ENCODE measurements at places on chromosomes 5 and 9.
A peak's percentile ranks its signal among the peaks of the same experiment; 100 is the strongest.

- no peak for DNase-seq
These were observed 63.7 kb downstream of the GLIS3 start for GRCh38 chr9:4235871-4236804.

DNA sequence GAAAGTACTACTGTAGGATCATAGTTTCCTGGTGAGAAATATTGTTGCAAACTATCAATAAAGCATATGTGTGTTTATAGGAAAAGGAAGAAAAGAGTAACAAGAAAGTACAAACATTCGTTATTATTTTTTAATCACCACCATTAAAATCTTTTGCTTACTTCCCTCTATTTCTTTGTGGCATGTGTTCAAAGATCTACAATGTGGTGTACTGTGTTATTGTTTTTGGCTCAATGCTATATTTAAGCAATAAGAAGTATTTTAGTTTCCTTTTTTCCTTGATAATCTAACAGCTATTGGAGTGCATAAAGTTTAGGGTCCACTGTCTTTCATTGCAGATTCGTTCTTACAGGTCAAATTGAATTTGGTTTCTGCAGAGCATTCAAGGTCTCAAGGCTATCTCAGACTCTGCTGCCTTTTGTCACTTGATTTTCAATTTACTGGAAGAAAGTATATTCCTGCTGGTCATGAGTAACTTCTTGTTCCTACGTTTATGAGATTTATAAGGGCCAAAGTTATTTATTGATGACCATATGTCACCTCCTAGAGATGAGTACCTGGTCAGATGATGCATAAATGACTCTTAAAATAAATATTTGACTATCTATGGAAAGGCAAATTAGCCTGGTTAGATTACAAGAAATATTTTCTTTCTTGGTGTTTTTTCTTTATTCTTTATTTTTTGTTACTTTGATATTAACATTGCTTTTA, 323.0 kb downstream of the TMEM167A start:
- no peak for DNase-seq

DNA sequence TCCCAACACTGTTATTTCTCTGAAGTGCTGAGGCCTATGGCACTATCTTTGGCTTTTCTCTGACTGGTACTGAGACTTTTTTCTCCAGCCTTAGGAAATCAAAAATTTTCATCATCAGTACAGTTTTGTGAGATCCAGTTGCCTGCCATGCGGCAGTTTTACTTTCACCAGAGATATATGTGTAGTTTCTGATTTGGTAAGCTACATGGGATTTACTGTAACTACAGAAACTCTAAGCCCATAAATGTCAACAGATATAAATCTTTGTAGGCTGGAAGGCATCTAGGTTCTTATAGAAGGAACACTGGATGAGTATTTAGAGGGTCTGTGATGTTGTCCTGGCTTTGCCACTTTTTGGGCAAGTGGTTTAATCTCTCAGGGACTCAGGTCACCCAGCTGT, 69.0 kb downstream of the DOCK2 start:
- no peak for DNase-seq

DNA sequence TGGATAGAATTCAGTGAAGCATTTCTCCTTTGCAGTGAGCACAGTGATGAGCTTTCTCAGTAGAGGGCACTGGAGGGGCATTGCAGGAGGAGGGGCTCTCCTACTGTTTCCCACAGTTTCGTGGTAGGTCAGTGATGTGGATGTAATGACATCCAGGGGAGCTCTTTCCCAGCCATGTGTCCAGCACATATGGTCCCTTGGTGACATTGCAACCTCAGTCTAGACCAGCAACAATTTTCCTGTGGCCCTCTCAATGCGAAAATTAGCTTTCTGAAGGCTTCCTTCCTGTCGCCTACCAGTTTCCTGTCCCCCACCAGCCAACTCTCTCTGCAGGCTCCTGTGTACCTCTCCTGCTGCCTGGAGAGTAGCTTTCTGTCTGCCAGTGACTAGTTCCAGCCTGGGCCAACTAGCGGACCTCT, 6.9 kb upstream of the PDCL start:
- peak; percentile 59 for DNase-seq

DNA sequence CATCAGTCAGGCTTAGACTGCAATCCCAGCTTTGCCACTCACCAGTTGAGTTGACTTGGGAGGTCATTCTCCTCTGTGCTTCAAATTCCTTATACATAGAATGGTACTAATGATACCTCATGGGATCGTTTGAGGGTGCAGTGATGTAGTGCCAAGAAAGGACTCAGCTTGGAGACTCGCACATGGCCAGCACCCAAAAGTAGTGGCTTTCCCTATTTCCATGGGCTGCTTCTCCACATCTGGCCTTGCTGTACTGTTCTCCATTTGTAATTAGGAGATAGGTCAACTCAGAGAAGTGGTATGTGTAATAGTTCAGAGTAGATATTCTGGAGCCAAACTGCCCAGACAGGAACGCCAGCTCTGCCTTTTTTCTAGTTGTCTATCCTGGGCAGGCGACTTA, 5.5 kb downstream of the CCL19 start:
- no peak for DNase-seq

- DNase-seq, result peak; percentile 55
These were observed 23.7 kb upstream of the LOX start for GRCh38 chr5:122101636-122102285.

DNA sequence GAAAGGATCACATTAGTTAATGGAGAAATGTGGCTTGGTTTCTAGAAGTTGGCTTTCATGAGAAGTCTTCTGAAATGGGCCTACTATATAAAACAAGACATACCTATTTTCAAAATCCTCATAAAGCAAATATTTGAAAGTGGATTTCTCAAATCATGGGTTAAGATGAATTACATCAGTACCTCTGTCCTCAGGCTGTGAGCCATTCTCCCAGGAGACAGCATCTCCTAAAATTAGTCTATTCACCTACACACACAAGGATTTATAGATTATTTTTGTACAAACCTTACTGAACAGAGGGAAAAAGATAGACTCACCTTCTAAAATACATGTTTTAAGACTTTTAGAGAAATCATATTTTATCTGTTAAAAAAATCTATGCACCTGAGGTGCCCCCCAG, 32.1 kb upstream of the SPOCK1 start:
- DNase-seq, result no peak

DNA sequence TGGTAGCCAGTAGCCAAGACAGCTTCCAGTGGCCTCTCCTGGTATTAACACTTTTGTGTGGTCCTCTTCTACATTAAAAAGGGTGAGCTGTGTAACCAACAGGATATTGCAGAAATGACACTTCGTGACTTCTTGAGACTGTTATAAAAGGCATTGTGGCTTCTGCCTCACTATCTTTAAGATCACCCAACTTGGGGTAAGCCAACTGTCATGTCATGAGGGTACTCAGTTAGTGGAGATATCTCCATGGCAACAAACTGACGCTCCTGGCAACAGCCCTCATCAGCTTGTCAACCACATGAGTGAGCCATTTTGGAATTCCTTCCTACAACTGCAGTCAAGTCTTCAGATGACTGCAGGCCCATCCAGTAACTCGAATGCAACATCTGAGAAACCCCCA, 121.7 kb downstream of the DEPDC1B start:
- no peak for DNase-seq

DNA sequence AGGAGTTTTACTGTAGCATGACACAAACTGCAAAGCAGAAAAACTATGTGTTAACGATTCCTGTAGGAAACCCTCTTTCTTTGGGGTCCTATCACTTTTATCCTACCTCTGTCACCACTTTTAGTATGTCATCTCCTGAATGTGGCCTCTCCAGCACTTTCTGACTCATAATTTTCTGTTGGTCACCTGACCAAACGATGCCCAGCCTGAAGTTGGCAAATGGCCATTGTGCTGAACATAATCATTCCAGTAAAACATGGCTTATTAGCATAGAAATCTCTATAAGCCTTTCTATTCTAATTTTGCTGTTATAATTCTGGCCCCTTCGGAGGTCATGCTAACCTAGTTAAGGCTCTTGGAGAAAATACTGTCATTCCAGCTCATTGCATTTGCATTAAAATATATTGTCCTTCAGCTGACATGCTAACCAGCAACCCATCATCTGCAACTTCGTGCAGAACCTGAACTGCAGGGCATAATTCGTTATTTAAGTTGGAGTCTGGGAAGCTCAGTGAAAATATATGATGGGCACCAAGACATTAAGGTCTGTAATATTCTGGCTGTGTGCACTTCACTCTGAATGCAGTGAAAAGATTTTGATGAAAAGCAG, 140.3 kb downstream of the NMUR2 start:
- no peak for DNase-seq

GRCh38 chr5:32586276-32586599, 881 bp downstream of the SUB1 start:
- DNase-seq, result no peak

DNA sequence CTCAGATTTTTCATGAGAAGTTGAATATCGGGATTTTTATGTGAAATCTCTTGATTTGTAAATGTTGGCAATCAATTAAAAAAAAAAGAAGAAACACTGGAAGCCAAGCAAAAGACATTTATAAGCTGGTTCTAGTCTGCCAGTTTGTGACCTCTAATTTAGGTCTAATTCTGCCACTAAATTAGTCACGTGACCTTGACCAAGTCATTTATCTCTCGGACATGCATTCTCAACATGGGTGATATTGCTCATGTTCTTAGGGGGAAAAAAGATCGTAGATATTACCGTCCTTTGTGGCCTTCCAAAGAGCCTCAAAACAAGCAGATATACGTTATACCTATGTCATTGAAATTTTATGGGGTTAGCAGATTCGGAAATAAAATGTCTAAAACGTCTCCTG, 52.9 kb upstream of the PTPDC1 start:
- DNase-seq, result no peak

GRCh38 chr5:94503677-94504076, 114.7 kb downstream of the KIAA0825 start:
- DNase-seq, result no peak

DNA sequence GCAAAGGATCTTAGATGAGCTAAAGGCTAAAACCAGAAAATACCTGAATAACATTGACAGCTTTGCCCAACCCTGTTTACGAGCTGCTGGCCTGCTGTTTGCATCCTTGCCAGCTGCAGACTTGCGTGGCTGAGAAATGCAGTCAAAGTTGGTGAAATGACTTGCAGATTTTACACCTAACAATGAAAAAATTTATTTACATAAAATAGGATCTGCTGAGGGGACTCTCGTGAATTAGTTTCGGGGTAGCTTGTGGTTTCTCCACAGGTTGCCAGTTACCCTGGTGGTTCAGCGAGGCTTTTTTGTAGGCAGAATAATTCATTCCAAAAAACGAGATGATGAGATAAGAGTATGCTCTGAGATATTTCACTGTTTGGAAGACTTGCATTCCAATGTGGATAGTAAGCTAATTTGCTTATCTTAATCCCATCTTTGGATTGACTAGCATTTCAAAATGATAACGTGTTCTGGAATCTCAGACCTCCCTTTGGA, 65.7 kb upstream of the FANCC start:
- DNase-seq, result no peak

DNA sequence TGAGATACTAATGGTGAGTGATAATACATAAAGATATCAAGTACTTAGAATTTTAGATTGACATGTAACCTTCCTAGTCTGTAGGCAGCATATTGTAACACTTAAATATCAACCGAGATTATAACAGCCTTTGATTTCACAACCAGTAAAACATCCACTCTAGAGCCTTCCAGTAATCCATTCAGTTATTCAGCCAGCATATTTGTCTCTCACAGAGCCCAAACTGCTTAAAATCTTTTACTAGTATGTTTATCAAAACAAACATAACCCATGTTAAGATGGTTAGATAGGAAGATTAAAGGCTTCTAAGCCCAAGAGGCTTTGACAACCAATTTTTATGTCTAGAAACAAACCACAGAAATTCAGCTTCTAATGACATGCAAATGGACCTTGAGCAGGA, 177.9 kb upstream of the FST start:
- no peak for DNase-seq

GRCh38 chr5:139415221-139415861, 11.5 kb upstream of the SPATA24 start:
- peak; percentile 81 for DNase-seq

DNA sequence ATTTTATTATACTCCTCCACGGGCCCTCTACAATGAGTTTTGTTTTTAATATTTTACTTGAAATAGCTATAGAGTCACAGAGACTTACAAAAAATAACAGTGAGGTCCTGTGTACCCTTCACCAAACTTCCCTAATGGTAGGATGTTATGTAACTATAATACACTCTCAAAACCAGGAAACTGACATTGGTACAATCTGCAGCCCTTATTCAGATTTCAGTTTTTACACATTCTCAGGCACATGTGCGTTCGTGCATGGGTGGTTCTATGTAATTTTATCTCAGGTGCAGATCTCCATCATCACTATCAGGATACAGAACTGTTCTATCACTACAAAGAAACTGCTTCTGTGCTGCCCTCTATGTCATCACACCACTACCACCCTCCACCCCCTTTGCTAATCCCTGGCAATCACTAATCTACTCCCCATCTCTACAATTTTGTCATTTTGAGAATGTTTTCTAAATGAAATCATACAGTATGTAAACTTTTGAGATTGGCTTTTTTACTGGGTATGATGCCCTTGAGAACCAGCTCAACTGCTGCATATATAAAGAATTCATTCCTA, 16.4 kb downstream of the RAB14 start:
- no peak for DNase-seq

- DNase-seq, result no peak
These were observed 59.4 kb upstream of the TNFSF8 start for GRCh38 chr9:114989600-114990410.

DNA sequence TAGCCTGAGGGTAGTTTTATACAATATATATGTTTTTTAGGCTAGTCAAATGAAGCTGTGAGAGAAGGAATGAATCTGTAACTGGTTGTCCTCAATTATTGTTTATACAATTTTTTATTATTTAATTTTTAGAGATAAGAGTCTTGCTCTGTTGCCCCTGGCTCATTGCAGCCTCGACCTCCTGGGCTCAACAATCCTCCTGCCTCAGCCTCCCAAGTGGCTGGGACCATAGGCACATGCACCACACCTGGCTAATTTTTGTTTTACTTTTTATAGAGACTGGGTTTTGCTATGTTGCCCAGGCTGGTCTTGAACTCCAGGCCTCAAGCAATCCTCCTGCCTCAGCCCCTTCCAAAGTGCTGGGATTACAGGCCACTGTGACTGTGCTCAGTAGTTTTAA, 2.7 kb downstream of the MRPL41 start:
- DNase-seq, result no peak

GRCh38 chr9:125074976-125075375, 68.4 kb downstream of the SCAI start:
- DNase-seq, result peak; percentile 48

DNA sequence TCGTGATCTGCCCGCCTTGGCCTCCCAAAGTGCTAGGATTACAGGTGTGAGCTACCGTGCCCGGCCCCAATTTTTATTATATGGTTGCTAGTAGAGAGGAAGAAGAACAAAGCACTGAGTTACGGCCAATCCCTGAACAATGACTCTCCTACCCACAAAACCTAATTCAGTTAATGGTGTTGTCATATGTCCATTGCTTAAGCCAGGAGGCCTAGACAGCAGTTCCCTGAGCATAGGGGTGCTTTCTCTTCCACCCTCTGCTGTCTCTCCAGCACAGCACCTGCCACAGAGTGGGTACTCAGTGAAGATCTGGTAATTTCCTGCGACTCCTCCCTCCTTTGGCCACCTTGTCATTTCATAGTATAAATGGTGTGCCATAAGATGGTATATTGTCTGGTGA, 21.4 kb upstream of the LTC4S start:
- DNase-seq, result no peak

Measured in dermis microvascular lymphatic vessel endothelial cell (primary cell).